Cardiac muscle cell (in vitro differentiated cells and primary cell): ENCODE measurements at places on chromosomes 2 and 18. TPM values are rescaled to one million over a fixed set of nuclear protein-coding genes. Genes with fewer than 3 reads are reported as not detected.

- no peak for DNase-seq
Observed at GRCh38 chr2:172782506-172783164, 47.0 kb downstream of the RAPGEF4 start.

DNA sequence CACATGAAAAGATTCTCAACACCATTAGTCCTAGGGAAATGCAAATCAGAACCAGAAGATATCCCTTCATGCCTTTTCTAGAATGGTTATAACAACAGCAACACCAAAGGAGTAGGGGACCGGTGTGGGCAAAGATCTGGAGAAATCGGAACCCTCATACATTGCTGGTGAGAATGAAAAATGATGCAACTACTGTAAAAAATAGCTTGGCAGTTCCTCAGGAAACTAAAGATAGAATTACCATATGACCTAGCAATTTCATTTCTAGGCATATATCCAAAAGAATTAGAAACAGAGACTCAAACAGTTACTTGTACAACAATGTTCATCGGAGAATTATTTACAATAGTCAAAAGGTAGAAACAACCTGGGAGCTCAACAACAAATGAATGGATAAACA, 29.2 kb upstream of the CDH7 start:
- no peak for DNase-seq

DNA sequence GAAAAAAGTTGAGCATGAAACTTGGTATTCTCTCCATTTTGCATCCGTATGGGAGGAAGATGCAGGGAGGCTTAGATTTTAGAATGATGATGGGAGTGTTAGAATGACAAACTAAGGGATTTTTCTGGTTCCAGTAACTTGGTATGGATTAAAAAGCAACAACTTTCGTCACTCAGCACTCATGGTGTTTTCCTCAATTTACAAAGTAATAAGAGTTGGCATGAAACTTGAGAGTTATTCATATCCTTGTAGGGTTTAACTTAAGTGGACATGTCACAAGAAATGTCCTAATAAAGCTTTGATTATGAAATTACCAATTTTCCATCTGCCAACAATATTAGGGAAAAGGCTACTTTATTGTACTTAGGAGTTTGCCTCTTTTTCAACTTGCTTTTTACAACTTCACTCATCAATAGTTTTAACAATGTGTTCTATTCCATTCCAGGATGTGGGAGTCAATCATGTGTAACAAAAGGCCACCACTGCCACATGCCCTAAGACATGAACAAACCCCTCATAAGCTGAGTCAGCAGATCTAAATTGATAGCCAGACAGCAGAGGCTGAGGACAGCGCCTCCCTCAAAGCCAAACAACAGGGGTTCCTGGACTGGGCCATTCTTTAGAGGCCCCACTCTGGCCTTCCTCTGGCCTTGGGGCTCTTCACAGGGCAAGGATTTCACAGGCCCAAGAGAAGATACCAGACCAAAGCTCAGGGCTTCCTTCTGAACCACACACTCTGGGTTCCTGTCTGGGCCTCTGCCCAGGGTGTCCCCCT, 265.8 kb downstream of the TNS1 start:
- no peak for DNase-seq

DNA sequence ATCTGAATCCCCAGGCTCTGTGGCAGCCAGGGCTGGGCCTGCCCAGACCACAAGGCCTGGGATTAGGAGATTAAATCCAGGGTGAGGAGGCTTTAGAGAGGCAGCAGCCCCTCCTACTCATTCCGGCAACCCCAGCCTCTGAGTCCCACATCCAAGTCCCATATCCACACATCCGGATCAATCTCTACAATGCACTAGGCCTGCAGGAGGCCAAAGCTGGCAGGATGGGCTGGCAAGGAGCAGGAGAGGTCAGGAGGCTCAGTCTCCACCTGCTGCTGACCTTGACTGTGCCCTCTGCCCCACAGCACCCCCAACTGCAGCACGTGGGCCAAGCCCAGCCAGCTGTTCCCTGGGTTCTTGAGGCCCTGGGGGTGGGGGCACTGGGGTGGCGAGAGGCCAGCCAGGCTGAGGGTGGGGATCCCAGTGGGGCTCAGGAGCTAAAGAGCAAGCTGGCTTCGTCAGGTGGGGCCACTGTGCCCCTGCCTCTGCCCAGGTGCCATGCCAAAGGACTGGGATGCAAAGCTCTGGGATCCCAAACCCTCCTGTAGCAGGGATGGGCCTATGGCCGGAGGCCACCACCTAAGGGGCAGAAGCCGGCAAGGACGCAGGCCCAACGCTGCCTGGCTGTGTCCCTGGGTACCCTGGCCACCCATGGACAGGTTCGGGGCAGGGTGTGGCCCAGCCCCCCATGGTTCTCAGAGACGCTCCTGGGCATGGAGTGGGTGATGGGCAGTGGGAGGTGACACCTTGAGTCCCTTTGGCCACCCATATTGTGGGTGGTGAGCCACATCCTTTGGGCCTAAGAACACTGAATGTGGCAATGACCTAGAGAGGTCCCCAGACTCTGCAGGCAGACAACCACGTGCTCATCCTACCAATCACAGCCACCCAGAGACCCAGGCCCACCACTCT, 3.2 kb downstream of the KIF1A start:
- DNase-seq = no peak

DNA sequence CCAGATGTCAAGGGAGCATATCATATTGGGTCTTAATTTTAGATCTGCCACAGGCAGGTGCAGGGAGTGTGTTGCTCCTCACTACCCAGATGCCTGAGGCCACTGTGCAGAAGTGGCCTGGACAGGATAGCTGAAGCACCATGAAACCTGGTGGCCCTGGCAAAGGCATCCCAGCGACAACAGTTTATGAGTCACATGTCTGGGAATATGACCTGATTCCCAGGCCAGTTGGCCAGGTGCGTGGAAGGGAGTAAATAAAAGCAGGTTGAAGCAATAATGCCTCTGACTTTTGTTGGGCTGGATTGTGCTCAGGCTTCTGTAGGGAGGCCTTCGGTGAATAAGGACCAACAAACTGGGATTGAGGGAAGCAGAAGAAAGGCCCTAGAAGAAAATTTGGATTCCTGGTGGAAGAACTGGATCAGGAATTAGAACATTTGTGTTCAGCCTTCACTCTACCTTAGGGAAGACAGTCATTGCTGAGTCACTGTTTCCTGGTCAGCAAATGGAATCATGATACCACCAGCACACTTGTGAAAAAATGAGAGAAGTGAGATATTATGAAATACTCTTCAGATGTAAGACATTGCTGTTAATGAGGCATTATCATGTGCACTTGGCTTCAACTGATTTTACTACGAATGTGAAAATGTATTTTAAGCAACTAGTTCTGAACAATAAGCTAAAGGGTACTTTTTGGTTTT, 78.4 kb upstream of the ZNF516 start:
- no peak for DNase-seq

The SCYGR1 gene
- total RNA-seq = not detected in 2 replicates

DNA sequence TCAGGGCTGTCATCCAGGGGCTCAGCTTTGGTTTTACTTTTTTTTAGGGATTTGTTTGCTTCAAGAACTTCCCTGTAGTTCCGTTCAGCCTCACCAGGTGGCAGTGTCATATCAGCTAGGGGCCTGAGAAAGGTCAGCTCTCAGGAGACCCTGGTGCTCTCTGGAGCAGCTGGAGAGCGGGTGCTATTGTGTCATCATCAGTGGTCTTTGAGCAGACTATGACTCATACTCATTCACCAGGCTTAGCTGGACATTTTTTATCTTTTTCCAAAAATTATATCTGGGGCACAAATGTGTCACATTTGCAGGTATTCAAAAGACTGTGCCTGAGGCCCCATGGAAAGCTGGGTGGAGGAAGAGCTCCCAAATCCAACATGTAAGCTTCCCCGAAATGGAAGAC, 24.4 kb downstream of the ZNF892 start:
- peak; percentile 58 for DNase-seq

GRCh38 chr2:181252262-181253148, 204.7 kb upstream of the ITGA4 start:
- no peak for DNase-seq

- no peak for DNase-seq
Observed at GRCh38 chr2:1656961-1657841, 87.1 kb downstream of the PXDN start.

The LGALSL gene
- total RNA-seq = 12.8 and 15.8 TPM in 2 replicates

GRCh38 chr18:25724997-25725396, 365.4 kb downstream of the SS18 start:
- no peak for DNase-seq

DNA sequence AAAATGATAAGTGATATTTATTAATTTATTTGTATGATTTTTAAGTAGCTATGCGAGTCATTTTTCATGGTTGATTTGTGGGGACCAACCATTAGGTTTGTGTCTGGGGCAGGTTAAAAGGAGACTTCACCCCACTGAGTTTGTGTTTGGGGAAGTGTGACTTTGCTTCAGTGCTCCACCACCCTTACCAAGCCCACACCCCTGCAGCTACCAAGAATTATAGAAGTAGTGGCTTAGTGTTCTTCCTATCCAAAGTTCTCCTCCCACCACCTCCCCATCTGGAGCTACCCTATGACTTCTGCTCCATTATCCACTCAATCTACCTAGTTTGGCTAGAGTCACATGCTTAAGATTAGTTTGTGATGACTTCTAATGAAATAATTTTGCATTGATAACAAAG, 182.1 kb upstream of the ZEB2 start:
- no peak for DNase-seq
